ENCODE measurements at places on chromosomes 7 and 10.

DNA sequence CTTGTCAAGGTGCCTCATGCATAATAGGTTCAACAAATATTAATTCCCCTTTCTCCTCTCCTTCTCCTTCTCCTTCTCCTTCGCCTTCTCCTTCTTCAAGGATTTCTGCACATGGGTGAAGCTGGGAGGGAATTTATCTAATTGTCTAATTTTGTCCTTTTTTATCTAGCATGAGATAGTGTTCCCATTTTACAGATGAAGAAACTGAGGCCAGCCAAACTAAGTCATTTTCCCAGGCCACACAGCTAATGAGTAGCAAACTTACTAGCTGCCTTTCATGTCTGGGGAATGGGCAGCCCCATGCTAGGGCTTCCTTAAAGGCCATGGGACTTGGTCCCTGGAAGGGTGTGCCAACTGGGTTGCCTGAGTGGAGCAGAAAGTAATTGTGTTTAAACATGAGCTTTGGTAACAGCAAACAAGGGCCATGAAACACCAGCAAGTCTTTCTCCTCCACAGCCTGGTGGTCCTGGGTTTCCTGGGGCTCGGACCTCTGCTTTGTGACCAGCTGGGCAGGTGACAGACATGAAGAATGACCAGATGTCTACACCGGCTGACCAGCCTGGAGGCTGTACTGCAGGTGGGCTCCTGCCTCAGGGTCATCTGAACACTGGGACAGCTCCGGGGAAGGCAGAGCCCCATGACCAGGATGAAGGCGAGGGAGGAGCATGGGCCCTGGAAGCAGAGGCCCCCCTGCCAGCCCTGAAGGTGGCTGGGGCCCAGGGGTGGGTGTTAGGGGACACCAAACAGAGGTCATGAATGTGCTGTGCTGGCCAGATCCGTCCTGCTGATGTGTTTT, 138.0 kb downstream of the PTPN20 start:
- no peak for DNase-seq

- DNase-seq = peak; percentile 41
Measured at GRCh38 chr10:6494936-6495592, 85.0 kb downstream of the PRKCQ start.

GRCh38 chr7:44664780-44665461, 58.5 kb downstream of the OGDH start:
- no peak for DNase-seq

DNA sequence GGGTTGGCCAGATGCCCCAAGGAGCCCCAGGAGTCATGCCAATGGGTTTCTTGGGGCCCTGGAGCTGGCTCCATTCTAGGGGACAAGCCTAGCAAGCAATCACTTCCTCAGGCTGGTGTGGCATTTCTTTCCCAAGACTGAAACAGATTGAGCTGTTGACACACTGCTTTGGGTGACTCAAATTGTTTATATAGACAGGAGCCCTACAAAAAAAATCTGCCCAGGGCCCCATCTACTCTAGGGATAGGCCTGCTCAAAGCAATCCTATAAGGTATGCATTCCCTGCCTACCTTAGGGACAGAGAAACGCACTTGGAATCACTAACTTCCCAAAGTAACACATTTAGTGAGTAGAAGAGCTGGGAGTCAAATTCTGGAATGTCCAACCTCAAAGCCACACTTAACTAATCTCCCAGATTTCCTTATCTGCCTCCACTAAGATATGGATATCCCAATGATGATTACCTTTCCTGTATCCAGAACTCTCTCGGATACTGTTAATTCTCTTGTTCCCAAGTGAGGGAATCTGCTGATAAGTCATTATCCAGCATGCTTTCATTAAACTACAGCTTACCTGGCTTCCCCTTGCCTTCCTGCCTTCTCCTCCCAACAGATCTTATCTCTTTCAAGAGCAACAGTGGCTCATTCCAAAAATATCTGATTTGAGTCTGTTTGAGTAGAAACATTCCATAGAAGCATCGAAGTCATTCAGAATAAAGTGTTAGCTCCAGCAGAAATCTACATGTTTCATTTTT, 3.1 kb downstream of the ABLIM1 start:
- no peak for DNase-seq

DNA sequence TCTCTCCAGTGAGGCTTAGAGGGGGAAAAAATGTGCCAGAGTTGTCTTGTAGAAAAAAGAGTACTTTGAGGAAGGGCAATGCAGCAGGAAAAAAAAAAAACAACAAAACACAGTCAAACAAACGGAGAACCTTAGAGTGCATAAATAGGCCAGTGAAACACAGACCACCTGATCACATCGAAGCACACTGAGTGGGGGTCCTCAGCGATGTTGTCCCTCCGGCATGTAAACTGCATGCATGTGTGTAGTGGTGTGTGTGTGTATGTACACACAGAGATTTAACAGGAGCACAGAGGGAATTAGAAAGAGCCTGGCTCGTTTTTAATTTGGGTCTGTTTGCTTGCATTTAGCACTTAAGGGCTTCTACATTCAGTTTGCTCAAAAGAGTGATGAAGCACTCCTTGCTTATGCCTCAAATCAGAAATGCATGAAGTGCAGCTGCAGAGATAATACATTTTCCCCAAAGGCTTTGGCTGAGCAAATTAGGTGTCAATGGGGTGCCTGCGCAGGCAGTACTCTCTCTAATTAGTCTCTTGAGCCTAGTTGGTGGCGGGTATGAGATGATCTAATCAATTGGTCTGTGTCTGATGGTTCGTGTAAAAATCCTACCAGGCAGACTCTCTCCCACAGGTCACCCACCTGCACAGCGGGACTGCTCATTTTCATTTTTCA, 62.7 kb upstream of the FZD1 start:
- DNase-seq = no peak

DNA sequence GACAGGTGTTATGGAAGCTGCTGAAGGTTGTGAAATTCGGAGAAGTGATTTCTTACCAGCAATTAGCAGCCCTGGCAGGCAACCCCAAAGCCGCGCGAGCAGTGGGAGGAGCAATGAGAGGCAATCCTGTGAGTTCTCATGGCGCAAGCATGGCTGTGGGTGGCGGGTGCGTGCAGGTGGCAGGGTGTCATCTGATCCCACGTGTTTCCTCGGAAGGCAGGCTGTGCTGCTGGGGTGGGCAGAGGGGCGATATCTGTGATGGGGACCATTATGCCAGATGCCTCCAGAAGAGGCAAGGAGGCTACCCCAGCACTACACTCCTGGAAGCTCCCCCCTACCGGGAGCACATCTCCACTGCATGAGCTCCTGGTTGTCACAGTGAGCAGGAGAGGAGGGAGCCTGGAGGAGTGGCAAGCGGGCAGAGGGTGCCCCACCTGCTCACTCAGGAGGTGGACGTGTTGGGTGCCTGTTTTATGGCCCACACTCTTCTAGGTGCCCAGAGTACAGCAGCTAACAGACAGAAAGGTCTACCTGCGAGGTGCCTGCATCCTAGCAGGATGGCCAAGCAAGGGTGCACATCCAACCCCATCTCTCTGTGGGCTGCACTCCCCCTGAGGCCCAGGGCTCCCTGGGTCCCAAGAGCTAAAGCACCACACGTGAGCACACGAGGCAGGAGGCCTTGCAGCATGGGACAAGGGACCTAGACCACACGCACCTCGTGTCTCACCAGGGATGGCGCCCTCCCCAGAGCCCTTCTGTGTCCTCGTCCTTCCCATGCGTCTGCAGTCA, 204.7 kb downstream of the EBF3 start:
- DNase-seq = no peak

- DNase-seq = no peak
Measured at GRCh38 chr7:86644282-86645224, 844 bp downstream of the GRM3 start.

DNA sequence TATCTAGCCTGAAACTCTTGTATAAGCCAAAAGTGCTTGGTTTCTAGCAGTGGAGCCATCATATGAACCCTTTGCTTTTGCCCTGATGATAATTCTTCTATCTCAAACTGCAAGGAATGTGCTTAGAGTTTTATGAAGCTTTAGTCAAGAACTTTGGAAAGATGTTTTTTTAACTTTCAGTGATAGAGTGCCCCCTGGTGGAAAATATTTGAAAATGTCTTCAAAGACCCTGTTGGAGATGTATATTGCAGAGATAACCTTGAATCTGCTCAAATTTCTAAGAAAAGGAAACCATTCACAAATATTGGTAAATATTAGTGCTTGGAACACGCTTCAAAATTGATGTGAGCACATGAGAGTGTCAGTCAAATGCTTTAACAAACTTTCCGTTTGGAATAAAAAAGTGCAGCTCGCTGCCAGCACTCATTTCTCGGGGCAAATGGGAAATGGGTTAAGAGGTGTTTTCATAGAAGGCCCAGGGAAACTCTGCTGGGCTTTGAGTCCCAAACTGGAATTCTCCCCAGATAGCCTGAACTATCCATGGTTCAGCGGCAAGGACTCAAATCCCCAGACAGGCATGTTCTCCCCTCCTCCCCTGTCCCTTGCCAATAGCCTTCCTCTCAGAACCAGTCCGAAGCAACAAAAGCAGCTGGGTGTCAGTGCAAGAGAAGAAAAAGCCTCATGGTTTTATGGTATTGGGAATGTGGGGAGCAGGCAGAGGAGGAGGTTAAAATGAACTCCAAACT, 129.3 kb downstream of the MYOF start:
- DNase-seq = no peak

GRCh38 chr7:131604841-131605279, 48.4 kb upstream of the PODXL start:
- no peak for DNase-seq

- DNase-seq = no peak
Measured at GRCh38 chr7:73626814-73627213, 2.5 kb upstream of the MLXIPL start.

GRCh38 chr10:67669978-67670377, 26.0 kb downstream of the CTNNA3 start:
- no peak for DNase-seq

- no peak for DNase-seq
Measured at GRCh38 chr10:23742368-23742767, 303.5 kb downstream of the OTUD1 start.

DNA sequence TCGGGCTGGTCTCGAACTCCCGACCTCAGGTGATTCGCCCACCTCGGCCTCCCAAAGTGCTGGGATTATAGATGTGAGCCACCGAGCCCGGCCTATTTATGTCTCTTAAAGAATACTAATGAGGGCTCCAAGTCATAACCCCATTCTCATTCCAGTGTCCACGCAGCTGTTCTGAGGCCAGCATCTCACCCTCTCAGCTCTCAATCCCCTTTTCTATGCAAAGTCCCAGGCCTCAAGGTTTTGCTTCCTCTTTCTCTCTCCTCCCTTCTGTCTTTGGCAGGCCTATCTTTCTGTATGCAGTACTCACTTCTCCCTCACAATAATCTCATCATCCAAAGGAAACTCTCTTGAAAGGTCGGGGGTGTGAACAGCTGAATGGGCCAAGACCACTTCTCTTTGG, 28.0 kb upstream of the VSIR start:
- DNase-seq = no peak

DNA sequence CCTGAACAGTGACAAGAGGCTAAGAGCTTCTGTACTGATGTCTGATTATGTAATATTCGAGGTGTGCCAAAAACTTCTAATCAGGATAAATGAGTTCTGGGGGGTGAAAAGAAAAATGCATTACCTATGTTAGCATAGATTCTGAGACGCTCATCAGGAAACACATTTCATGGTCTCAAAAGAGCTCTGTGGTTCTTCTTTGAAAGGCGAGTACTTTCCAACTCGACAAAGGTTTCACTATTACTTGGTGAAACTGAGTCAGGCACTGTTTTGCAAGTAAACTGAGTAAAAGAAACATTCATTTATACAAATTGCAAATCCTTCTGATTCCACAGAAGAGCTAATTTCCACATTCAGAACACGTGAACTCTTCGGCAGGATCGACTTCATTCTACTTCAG, 523.2 kb downstream of the GATA3 start:
- no peak for DNase-seq

GRCh38 chr7:141991140-141991539, 4.5 kb upstream of the MGAM start:
- DNase-seq = no peak

DNA sequence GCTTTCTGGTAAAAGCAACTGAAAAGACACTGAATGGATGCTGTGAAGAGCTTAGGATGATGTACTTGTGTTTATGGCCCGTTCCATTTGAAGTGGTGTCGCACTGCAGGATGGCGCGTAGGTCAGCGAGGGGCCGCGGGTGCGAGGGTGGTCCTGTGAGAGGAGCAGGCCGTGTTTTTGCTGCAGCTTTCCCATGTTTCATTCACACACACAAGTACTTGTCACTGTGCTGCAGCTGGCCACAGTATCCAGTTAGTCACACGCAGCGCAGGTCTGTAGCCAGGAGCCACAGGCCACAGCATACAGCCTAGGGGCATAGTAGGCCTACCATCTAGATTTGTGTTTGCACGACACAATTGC, 23.2 kb downstream of the WIPI2 start:
- no peak for DNase-seq

GRCh38 chr10:10845826-10846503, 171.7 kb upstream of the CELF2 start:
- DNase-seq = no peak

DNA sequence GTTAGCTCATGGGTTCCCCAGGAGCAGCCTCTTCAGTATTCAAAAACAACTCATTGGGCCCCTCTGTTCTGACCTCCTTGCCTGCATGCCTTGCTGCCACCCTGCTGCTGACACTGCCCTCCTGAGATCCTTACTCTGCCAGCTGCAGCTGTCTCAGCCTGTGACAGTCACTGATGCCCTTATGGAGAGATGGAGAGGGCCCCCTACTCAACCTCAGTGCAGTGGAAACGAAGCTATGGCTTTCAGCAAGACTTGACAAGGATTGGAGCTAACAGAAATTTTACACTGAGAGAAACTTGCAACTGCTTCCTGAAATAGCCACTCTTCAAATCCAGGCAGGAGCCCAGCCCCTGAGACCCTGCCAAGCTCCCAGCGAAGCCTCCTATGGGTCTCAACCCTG, 678.3 kb upstream of the C7orf33 start:
- DNase-seq = no peak

DNA sequence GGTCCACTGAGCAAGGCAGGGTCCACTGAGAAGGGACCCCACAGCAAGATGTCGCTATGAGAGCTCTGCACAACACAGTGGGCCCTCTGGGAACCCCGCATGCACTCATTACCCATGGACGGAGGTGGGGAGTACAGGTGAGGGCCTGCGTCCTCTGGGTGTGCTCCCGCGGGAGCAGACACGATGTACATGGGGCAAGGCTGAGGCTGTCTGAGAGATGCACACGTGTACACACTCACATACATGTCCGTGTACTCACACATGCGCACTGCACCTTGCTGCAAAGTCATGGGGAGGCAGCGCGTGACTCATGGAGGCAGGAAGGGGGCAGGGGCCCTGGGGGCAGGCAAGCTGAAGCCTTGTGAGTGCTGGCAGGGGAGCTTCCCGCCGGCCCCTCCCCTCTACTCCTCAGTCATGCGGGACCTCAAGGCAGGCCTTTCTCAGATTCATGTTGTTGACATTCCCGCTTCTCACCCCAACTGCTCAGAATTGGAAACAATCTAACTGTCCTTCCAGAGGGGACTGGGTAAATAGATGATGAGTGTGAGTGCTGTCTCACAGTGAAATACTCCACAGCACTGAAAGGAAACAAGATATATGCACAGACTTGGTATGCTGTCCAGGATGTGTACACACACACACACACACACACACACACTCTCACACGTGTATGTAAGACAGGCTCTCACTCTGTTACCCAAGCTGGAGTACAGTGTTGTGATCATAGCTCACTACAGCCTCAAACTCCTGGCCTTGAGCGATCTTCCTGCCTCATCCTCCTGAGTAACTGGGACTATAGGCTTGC, 40.0 kb downstream of the GOLGA7B start:
- DNase-seq = no peak

All from stimulated activated CD4-positive, alpha-beta T cell treated with anti-CD3 and anti-CD28 coated beads, Interleukin-1b, Interleukin-23, amount 100 ng/mL, for 4 hours (primary cell).